ENCODE measurements at places on chromosomes 13 and 19.

DNA sequence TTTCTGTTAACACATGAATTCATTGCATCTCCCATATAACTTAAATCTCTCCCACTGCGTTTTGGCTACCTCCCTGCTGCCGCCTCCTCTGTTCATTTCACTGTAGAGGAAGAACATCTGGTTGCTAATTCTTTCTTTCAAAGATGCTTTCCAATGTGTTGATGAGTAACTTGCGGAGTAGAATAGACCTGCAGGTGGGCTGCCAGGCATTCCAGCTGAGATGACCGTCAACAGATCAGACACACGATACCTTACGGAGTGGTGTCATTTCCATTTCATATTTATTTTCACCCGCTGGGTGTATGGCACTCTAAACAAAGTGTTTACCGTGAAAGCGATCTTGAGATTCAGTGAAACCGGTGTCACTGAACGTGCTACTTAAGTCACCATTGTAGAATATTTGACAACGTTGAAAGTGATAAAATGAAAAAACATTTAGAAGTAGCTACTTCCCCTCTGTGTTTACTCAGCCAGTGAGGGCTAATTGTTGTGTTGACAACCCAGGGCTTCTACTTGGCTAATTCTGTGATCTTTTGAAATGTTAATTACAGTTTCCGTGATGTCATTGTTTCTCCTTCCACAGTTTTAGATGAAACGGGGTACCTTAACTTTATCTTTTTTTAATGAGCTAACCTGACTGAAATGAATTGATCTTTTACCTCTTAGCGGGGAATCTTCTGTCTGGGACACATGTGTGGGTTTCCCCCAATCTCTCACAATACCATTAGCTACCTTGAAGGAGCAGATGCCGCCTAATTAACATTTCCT lies 228.5 kb upstream of the ARGLU1 start:
- DNase-seq: no peak

- DNase-seq: no peak
Measured at GRCh38 chr19:10102787-10103236, 334 bp upstream of the ANGPTL6 start.

GRCh38 chr19:49216071-49216470 lies 58.5 kb downstream of the TRPM4 start:
- no peak for DNase-seq

- peak; percentile 79 for DNase-seq
Measured at GRCh38 chr19:35135389-35135909, 590 bp upstream of the LGI4 start.

DNA sequence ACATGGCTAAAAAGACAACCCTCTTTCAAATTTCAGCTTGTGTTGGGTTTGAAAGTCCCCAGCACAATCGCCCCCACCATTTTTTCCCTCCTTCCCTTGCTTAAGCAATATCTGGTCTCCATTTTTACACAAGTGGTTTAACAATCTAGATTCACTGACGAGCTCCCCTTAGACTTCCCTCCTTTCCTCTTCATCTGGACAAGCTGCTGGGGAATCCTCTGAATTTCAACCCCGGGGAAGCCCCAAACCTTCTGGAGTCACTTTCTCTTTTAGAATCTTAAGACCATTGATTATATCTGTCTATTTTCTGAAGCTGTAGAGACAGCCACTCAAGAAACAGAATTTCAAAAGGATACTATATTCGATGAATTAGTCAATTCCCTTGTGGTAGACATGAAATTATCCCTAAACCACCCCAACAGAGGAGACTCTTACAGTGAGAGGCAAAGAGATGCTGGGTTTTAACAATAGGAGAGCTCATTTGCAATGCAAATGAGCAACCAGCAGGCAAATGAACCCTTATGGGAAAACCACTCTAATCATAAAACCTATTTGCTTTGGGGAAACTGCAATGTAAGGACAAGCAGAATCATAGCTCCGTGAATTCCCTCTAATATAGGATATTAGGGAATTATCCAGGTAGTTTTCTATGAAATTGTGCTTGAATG lies 78.9 kb downstream of the TEX26 start:
- no peak for DNase-seq

GRCh38 chr13:51818781-51819511 lies 15.0 kb upstream of the DHRS12 start:
- no peak for DNase-seq

GRCh38 chr13:23636360-23636759 lies 66.1 kb downstream of the TNFRSF19 start:
- no peak for DNase-seq

DNA sequence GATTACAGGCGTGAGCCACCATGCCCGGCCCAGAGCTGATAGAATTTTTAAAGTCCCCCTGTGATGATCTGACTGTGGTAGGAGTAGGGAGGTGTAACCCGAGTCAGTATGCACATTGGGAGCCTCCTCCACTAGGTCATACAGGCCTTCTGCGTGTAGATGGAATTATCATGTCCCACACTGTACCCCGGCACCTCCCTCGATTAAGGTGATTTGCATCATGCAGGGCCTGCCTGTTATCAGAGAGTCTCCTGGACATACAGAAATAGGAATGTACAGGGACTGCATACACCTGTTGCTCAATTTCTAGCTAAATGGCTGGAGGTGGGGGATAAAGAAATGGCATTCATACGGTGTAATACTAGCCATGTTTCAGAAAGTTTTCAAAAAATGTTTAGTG lies 922 bp upstream of the ERVK3-1 start:
- DNase-seq: no peak

GRCh38 chr13:113077566-113077952 lies 28.0 kb upstream of the F7 start:
- no peak for DNase-seq

DNA sequence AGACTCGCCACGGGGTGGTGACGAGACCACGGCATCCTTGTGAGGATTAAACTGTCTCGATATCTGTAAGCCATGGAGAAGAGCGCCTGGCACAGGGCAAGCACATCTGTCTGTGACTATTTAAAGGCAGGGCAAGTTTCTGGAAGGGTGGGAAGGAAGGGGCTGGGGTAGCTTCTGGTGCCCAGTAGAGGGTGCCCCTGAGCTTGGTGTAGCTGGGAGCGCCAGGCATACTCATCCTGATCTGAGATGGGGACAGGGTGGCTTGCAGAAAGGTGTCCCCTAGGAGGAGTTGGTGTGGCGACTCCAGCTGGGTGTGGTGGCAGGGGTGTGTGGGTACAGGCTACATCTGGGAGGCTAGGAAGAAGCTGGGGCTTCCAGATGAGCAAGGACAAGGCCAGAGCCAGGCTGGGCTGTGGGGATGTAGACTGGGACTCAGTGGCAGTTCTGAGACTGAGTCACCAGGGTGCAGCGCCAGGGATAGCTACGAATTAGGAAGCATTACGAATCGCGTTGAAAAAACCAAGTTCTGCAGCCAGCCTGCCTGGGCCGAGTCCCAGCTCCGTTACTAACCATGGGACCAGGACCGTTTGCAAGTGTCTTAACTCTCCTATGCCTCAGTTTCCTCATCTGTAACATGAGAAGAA lies 23.1 kb upstream of the ASPDH start:
- DNase-seq: no peak

Data from progenitor cell of endocrine pancreas (in vitro differentiated cells).